Activated CD4-positive, CD25-positive, alpha-beta regulatory T cell (primary cell): ENCODE measurements at places on chromosomes 3 and 15.

GRCh38 chr15:68289621-68290352 is 12.2 kb downstream of the FEM1B start:
- DNase-seq: no peak

GRCh38 chr15:48548455-48548854 is 97.1 kb downstream of the FBN1 start:
- DNase-seq: no peak

GRCh38 chr3:183807209-183807728 is 18.1 kb downstream of the MAP6D1 start:
- DNase-seq: no peak

GRCh38 chr3:122021811-122022401 is at the start of gene ILDR1:
TSS of gene ILDR1 (minus strand) at chr3:122022247. CDS start at chr3:122022077, 170 bp downstream.
- DNase-seq: no peak

GRCh38 chr3:107561980-107562379 is 39.2 kb downstream of the BBX start:
- no peak for DNase-seq

- no peak for DNase-seq
Observed at GRCh38 chr3:160052385-160053047, 63.9 kb downstream of the IL12A start.

DNA sequence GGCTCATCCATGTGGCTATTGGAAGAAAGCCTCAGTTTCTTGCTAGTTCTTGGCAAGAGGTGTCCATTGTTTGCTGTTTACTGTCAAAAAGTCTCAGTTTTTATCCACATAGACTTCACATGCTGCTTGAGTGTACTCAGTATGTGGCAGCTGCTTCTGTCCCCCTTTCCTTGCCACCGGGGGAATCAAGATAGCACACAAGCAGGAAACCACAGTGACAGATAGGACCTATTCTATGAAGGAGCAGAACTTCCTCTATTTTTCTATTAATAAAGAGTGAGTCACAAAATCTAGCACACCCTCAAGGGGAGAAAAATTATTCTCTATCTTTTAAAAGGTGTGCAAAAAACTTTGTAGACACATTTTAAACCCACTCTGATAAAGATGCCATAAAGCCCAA is 121.4 kb upstream of the GMNC start:
- DNase-seq: no peak

DNA sequence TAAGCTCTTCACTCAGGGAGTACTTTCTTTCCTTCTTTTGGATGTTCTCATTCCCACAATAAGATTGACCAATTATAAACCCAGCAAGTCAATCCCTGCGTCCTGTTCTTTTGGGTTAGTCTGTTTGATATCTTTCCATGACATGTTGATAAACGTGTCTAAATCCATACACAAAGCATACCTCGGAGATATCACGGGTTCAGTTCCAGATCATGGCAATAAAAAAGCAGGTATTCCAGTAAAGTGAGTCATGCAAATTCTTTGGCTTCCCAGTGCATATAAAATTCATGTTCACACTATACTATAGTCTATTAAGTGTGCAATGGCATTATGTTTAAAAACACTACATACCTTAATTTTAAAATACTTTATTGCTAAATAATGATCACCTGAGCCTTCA is 667.7 kb downstream of the MAGI1 start:
- no peak for DNase-seq

GRCh38 chr15:25690673-25691543 is 172.2 kb downstream of the ATP10A start:
- no peak for DNase-seq
